Fibroblast of lung (primary cell): ENCODE measurements at places on chromosomes 4 and X. TPM values are rescaled to one million over a fixed set of nuclear protein-coding genes. Genes with fewer than 3 reads are reported as not detected.

SLC10A3 gene
- 13.9 and 15.2 TPM in 2 replicates for total RNA-seq

MAGEA2 gene
- not detected in 2 replicates for total RNA-seq

- peak; percentile 78 for DNase-seq
These were observed 196.0 kb upstream of the PSAPL1 start for GRCh38 chr4:7630568-7631287.

DNA sequence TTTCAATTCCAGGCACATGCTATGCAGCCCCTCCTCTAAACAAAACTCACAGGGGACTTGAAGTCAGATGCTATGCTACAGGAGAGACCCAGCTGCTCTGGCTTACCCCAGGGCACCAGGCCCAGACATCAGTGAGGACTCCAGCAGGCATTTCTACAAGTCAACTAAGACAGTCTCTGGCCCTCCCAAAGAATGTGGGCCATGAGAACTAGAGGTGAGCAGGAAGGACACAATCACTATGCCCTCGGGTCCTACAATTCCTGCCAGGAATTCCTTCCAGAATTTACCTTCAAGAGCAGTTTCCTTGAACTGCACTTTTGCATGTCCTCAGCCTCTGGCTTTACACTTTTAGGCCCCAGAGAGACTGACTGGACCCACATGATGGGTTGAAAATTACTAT is 17.4 kb downstream of the TMEM192 start:
- DNase-seq: no peak

DNA sequence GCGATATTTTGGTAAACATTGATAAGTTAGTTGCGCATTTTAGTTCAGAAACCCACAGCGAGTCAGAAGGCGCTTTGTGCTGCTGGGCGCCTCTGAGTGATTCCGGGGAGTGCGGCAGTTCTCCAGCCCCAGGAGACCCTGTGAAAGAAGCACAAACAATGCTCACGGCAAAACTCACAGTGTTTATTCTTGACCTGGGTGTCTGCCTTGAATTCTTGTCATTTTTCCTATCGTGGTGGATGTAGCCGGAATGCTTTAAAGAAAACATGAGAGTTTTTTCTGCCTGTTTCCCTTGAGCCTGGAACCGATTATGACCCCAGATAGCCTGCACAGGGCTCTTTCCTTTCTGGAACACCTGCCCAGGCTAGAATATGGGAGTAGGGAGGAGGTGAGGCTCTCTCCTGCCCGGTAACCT is 6.7 kb downstream of the TBL1X start:
- peak; percentile 11 for DNase-seq

GRCh38 chrX:14352511-14352910 is 176.8 kb upstream of the GLRA2 start:
- DNase-seq: peak; percentile 4
